ENCODE measurements at places on chromosomes 7 and 10.

GRCh38 chr10:15405319-15405718, 34.2 kb upstream of the FAM171A1 start:
- DNase-seq: no peak

GRCh38 chr10:59304521-59305097, 57.7 kb downstream of the FAM13C start:
- DNase-seq: no peak

- DNase-seq: no peak
Observed at GRCh38 chr10:79063661-79064492, 4.9 kb upstream of the ZMIZ1 start.

GRCh38 chr7:25541094-25541821, 313.0 kb upstream of the NPVF start:
- DNase-seq: no peak

DNA sequence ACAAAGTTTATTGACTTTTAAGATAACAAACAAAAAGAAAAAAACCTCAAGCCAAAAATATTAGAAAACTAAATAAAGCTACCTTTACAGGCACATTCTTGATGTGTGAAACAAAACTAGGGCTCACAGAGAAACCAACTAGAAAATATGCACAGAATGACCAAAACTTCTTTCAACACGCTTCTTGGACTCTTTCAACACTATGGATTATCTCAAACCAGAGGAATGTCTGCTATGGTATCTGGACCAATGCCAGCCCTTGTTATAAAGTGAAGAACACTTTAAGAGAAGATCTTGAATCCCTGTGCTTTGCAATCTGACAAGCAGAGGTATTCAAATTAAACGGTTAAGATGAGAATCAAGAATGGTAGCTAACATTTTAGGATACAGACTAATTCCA, 76.6 kb downstream of the DNAJC1 start:
- no peak for DNase-seq

DNA sequence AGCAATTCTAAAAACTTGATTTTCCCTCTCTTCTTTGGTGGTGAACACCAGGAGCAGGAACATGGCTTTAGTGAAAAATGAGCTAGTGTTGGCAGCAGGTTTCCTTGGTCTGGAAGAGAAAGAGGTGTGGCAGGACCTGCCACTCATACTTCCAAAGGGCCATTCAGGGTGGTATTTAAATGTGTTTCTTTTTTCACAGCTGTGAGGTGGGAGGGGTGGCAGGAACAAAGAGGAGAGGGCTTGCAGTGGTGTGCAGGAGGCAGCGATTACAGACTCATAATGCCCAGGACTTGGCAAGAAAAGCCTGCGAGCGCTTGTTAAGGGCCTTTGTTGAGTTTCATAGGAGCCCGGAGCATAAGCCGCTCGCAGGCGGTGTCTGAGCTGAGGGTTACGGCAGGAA, 36.8 kb downstream of the WIPF3 start:
- DNase-seq: no peak

All from activated naive CD4-positive, alpha-beta T cell treated with Interleukin-2 at 50 U/mL for 16 hours (primary cell).